ENCODE measurements at places on chromosomes 2 and 18.

GRCh38 chr18:62324917-62325805 is at the start of gene TNFRSF11A:
TSS of gene TNFRSF11A (plus strand) at chr18:62325310. CDS start at chr18:62325353, 43 bp downstream.
- peak; percentile 50 for DNase-seq

DNA sequence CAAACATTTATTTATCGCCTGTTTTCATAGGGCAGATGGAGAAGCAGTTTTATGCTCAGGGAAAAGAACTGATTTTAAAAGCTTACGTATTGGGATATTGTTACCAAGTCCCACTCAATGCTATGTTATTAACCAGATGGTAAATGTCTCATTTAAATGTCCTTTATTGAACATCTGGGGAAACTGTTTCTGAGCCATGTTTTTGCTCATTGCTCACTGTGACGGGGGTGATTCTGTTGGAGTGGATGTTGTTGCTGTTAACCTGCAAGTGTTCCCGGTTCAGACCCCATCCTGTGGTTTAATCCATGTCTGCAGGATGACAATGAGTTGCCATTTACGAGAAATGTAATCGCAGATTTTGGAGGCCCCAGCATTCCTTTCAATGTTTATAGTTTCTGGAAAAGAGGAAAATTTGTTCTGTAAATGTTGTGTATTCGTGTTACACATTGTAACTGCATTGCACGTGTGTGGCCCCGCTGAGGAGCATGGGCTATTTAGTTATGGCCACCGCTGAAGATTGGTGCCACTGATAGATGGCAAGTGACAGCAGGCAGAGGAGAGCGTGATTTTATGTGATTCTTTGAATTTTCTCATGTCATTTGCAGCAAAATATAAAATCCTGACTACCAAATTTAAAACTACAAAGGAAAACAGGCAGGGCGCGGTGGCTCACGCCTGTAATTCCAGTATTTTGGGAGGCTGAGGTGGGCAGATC is 174.8 kb upstream of the COPS8 start:
- DNase-seq = no peak

DNA sequence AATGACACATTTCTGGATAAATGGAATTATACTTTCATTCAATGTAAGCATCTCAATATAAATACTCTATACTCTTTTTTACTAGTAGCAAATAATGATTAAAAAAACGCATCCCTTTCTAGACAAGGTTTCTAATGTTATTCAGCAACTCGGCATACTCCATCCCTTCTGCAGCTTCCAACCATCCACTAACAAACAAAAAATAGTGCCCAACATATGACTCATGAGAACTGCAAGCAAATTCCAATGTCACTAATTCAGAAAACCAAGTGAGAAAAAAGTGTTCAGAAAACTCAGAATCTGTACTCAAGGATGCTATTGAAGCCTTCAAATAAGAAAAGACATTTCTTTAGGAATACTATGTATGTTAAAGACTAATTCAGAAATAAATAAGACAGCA is 140.0 kb downstream of the BAZ2B start:
- DNase-seq = no peak

DNA sequence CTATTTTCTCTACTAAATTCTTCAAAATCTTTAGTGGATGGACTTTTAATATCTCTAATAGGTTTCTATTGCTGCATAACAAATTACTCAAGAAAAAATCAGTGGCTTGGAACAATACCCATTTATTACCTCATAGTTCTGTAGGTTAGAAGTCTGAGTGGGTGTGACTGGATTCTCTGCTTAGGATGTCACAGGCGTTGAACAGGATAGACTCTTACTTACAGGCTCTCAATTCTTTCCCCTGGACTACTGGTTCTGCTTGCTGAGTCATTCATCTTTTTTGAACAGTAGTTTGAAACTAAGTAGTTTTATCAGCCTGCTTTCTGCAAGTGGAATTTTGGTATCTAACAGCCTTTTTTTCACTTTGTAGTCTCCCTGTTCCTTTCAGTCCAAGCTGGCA is 265.4 kb downstream of the ZNF385B start:
- no peak for DNase-seq

DNA sequence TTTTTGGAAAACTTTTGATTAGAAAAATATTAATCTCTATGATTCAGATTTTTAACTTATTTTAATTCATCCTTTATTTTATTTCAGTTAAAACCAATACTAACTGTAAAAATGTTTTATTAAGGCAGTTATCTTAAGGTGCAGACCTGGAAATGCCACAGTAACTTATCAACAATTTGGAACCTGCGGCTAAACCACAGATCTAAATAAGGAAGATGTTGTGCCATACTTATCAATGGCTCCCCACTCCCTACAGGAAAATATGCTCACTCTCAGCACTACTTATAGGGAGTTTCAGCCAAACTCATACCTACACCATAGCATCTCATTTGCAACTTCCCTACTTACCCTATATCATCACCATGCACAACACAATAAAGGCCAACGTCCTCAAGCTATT is 226.9 kb upstream of the KYNU start:
- no peak for DNase-seq
